Brain pericyte (primary cell): ENCODE measurements at places on chromosomes 6 and 20.

DNA sequence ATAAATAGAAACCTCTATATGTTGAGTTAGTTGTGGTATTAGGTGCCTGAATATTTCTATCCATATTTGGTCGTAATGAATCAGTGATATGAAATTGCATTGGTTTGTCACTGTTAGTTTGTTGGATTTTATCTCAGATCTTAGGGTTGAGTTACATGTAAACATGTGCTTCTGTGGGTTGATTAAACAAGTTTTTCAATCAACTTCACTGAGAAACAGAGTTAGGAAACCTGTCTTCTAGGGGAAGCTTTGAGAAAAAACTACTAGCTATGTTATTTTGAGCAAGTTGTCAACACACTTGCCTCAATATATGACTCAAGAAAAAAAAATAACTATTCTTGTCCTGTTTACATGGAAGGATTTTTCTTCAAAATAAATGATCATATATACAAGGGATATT is 14.8 kb upstream of the ADGB start:
- no peak for DNase-seq

DNA sequence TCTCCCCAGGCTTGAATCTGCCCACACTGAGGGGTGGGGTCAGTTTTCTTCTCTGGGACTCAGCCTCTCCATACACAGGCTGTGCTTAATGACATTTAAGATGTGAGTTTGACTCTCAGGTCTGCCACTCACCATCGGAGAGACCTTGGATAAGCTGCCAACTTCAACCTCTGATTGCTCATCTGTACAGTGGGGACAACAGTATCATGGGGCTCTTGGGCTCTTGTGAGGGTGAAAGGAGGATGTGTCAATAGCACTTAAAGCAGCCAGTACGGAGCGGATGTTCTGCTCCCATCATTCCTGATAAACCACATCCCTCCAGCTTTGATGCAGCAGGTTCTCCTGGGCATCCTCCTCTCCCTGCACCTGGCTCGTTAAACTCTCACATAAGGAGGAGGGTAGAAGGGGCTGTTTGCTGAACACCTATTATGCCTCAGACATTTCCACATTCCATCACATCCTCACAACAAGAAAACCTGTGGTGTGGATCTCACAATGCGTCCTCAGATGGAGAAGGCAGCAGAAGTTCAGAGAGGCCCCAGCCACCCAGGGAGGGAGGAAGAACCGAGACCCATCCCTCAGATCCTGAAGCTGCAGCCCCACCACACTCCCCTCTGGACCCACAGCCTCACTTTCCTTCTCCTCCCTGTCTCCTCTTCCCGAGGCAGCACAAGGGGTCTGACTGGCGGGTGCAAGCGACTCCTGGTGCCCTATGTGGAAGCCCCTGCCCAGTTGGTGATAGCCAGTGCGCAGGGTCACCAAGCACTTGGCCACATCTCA is 1.9 kb upstream of the PDYN start:
- DNase-seq, result no peak

DNA sequence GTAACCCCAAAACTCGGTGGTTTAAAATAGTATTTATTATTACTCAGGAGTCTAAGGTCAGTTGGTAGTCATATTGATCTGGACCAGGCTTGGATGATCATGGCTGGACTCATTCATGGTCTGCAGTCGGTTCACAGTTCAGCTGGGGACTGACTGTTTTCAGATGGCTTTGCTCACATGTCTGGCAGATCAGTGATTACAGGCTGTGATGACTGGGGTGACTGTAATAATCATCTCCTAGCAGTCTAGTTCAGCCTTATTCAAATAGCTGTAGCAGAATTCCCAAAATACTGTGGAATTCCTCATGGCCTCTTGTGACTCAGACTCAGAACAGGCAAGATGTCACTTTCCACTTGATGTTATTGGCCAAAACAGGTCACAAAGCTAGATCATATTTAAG is 16.4 kb upstream of the NT5DC1 start:
- no peak for DNase-seq

GRCh38 chr6:168712993-168713392 is 272.0 kb downstream of the SMOC2 start:
- DNase-seq, result no peak
